ENCODE measurements at places on chromosomes 12 and 14. TPM values are rescaled to one million over a fixed set of nuclear protein-coding genes. Genes with fewer than 3 reads are reported as not detected.

Gene RNF212B
- not detected for polyA plus RNA-seq

Gene KLRK1
- not detected for polyA plus RNA-seq

Gene PELI2
- 8.1 TPM for polyA plus RNA-seq

Gene MRPL51
- polyA plus RNA-seq = 89.5 TPM

Gene IL31
- polyA plus RNA-seq = not detected

Gene KRT73
- not detected for polyA plus RNA-seq

Gene ARG2
- 56.1 TPM for polyA plus RNA-seq

DNA sequence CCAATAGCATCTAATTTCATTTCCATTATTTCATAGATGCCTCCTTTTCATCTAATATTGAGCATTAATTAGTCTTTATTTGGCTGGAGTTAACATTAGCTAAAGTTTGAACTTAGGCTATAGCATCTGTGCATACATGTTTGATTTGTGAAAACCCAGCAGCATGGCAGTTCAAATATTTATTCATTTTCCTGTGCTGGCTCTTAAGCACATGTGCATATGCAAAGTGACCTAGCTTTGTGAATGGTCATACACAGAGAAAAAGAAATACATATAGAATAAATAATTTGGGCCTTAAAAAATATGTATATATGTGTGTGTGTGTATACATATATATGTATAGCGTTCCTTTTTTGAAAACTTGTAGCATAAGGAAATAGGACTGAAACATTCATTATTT is 117.8 kb downstream of the HMGA2 start:
- no peak for DNase-seq

DNA sequence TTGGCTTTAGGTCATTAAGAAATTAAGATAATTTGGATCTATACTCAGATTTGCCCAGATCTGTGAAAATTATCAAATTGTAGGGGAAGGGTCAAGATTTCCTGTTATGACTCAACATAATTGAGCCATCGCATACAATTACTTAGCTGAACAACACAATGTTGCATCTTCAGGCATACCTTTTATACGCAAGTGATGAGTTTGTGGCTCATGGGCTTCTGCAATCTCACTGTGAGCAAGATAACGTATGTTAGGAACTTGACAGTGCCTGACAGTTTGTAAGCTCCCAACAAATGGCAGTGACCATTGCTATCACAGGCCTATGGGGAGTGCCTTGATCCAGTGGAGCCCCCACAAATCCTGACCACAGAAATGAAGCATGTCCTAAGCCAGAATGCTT is 199.7 kb downstream of the BCAT1 start:
- no peak for DNase-seq

DNA sequence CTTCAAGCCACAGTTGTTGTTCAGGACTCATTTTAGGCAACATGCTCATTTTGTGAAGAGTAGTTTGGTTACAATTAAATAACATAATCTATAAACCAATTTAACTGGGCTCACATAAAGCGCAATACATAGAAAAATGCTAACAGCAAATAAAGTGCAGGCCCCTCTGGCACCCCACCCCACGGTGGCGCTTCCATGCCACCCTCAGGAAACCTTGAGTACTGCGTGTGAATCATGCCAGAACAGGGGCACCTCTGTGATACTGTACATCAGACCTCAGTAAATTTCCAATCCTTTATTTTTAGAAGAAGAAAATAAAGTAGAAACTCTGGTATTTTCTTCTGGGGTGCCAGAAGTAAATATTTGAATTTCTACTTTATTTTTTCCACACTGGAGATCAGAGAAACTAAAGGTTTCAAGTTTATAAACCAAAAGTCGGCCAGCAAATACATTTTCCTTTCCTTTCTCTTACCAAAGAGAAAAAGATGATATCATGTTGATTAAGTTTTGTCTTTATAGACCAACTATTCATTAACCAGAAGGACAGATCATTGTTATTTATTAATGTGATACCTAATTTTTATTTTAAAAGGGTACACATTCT is 316.8 kb downstream of the PAWR start:
- peak; percentile 16 for DNase-seq

DNA sequence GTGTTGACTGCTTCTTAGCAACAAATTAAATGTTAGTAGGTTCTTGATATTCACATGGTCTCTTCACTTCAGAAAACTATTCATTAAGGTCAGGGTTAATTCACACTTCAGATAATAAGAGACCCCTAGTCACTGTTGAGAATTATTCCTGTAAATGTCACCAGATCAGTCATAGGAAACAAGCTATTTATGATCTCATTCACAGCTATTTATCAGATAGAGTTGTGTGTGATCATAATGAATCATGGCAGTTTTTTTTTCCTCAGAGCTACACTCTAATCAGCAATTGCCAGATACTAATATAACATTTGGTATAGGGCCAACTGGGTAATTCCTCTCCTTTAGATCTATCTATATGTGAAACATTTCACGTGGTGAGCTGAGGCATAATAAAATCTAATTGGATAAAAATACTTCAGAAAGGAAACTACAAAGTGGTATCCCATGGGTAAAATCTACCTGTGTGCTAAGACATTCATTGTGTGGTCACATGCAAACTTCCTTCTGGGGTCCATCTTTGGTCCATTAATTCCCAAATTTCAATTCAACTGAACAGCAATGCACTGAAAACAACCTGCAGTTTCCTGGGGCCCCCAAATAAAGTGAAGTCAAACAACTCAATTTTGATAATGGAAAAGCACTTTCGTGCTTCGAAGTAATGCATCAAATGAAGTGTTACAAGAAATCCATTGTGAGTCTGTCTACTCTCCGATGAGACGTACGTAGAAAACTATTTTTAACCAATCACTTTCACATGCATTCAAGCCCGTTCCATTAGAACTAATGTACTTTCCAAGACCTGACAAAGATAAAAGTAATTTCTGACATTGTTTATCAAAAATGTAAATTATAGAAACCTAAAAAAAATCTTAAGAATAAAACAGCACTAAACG is 197.0 kb downstream of the ACSS3 start:
- no peak for DNase-seq

- no peak for DNase-seq
Observed at GRCh38 chr14:59342516-59343484, 122.4 kb downstream of the GPR135 start.

GRCh38 chr12:123134826-123135225 is 16.1 kb downstream of the PITPNM2 start:
- DNase-seq = no peak

DNA sequence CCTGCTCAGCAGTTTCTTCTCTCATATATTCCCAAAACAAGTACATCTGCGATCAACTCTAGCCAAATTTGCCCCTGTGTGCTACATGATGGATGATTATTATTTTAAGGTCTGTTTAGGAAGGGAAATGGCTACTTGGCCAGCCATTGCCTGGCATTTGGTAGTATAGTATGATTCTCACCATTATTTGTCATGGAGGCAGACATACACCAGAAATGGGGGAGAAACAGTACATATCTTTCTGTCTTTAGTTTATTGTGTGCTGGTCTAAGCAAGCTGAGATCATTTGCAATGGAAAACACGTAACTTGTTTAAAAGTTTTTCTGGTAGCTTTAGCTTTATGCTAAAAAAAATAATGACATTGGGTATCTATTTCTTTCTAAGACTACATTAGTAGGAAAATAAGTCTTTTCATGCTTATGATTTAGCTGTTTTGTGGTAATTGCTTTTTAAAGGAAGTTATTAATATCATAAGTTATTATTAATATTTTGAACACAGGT is 45.5 kb downstream of the EID3 start:
- DNase-seq = no peak

DNA sequence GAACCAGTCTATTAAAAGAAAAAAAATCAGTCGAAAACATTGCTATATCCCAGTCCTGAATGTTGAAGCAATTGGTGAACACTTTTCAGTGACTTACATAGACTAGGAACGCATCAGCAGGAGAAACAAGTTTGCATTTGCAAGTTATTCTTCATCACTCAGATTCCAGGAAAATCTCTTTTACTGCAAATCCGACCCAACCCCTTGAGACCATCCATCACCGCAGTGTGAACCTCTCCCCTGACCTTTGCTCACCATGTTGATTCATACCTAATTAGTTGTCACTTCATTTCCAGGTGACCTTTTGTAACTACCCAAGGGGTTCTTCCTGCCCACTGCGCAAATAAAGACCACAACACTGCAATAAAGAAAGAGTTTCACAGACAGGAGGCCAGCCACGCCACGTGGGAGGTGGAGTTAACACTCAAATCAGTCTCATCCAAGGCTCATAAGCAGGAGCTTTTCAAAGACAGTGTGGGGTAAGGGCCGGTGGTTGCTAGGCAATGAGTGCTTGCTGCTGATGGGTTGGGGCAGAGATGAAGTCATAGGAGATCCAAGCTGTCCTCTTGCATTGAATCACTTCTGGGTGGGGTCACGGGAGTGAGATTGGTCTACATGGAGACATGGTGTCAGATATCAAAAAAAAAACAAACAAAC is 241.3 kb upstream of the TMEM132C start:
- DNase-seq = no peak

- no peak for DNase-seq
Observed at GRCh38 chr12:116677202-116677661, 60.6 kb downstream of the SPRING1 start.

- peak; percentile 40 for DNase-seq
Observed at GRCh38 chr12:46267825-46268582, 839 bp downstream of the SLC38A1 start.

GRCh38 chr14:23895480-23895879 is 58.1 kb upstream of the DHRS4 start:
- peak; percentile 20 for DNase-seq

DNA sequence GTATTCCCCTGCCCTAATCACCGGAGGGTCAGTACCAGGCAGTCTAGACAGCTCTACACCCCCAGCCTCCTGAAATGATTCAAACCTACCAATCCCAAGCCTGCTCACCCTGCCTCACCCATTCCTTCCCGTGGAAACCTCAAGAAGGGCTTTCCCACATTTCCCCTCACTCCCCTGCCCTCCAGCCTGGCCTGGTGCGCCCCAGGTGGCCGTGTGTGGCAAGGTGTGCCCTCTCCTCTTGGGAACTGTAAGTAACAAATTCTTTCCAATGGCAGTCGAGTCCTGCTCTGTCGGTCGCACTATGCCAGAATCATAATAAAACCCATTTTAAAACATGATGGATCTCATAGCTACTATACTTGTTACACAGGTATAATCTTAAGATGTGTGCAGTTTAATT is 13.9 kb upstream of the DEGS2 start:
- no peak for DNase-seq

DNA sequence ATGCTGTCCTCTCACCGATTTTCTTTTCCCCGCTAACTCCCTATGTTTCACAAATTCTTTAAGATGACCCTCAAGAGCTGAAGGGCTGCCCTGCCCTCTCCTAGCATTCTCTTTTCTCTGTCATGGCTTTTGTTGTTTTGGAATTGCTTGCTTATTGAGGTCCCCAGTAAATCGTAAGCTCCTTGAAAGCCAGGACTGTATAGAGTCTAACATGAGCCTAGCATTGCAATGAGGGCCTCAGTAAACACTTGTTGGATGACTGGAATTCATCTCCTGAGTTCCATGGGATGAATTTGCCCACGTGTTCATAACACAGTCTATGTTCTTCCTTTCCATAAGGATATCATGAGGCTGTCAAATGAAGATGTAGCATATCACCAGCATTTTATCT is 92.2 kb downstream of the APAF1 start:
- DNase-seq = no peak

GRCh38 chr12:117836476-117836875 is 132.3 kb downstream of the KSR2 start:
- no peak for DNase-seq

- DNase-seq = no peak
Observed at GRCh38 chr12:16606117-16606200, at the start of gene LMO3. Gene LMO3, minus strand, starts transcription at chr12:16606162. Its CDS starts 5,302 bp downstream, at chr12:16600860.

- DNase-seq = no peak
Observed at GRCh38 chr12:97643924-97644323, 181.3 kb downstream of the RMST start.

- DNase-seq = no peak
Observed at GRCh38 chr14:29035134-29035533, 268.5 kb downstream of the FOXG1 start.

DNA sequence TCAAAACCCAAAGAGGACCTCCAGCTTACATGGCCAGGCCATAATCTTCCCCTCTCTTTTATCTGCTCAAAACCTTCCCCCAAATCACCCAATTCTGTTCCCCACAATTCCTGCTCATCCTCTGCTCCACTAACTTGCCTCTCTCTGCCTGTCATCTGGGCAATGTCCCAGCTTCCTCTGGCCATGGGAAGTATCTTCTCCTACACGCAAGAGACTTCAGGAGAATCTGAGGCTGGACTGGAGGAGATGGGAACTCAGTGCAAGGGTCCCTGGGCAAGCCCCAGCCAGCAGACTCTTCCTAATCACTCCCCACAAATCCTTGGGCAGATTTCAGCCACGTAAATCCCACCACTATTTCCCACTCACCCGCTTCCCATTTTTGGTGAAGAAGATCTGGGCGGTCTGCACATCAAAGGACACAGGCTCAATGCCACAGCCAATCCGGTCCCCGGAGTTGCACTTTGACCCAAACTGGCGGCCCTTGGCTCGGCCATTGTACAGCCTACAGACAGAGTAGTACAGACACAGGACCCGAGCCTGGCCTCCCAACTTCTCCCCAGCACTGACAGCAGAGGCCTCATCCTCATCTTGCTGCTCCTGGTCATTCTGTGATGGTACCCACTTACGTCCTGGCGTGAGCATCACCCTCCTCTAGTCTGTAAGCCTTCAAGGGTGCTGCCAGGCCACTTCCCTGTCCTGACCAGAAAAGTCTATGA is 4.7 kb downstream of the SPRYD3 start:
- DNase-seq = no peak

DNA sequence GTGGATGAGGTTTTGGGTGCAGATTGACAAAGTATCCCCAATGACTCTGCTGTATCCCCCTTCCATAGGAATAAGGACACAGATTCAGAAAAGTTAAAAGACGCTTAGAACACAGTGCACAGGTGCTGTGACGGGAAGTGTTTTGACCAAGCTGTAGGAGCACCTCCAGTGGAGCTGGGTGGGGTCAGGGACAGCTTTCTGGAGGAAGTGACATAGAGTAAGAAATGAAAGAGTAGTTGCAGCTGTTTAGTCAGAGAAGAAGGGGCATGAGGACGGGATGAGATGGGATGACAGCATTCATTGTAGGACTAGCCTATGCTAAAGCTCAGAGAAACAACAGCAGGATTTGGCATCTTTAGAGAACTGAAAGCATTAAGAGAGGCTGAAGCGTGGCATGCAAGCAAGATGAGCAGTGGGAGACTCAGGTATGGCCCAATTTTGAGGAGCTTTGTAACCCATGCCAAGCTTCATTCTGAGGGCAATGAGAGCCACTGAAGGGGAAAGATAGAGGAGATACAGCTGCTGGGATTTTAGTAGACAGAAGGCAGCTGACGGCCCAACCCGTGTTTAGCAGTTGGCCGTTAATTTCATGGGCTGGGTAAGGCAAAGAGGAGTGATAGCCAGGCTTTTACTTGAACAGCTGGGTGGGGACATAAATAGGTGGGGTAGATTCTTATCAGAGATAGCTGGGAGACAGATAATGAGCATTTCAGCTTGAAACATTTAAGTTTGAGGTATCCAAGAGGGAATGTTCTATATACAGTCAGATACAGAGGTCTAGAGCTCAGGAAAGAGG is 131.8 kb upstream of the KRAS start:
- no peak for DNase-seq

DNA sequence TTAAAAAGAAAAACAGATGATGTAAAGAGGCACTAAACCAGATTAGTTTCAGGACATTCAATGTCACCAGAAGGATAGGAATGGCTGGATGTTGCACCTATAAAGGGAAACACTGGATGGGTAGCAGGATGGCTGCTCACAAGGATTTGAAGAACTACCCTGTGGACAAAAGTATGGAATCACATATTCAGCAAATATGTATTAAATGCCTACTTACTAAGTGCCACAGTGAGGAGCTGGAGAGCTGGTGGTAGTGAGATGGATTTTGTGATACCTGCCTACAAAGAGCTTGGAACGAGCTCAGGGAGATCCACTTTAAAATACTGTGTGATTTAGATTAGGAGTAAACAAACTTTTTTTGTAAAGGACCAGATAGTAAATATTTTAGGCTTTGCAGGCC is 316.2 kb downstream of the PAWR start:
- DNase-seq = no peak

Measured in small intestine (tissue), 16 donors.